Type B pancreatic cell (in vitro differentiated cells): ENCODE measurements at places on chromosomes 1 and 21. TPM values are rescaled to one million over a fixed set of nuclear protein-coding genes. Genes with fewer than 3 reads are reported as not detected.

GRCh38 chr1:63359561-63359960 is 7.9 kb upstream of the ALG6 start:
- no peak for DNase-seq
- H3K4me3 ChIP-seq, result no peak overlapping the region
- no peaks in the 10 kb centered on the region for H3K4me1 ChIP-seq

GRCh38 chr1:94648225-94649007 is 106.9 kb upstream of the F3 start:
- peaks cover 6% of the 10 kb centered on the region for H3K4me1 ChIP-seq
- H3K27ac ChIP-seq, result no peak overlapping the region
- H3K4me3 ChIP-seq, result no peak overlapping the region
- no peaks in the 10 kb centered on the region for H3K27me3 ChIP-seq
- DNase-seq, result no peak

GRCh38 chr1:7380712-7381111 is 390.4 kb upstream of the VAMP3 start:
- peaks cover 3% of the 10 kb centered on the region for H3K27me3 ChIP-seq
- no peak for DNase-seq
- no peak overlapping the region for H3K27ac ChIP-seq

GRCh38 chr1:212013672-212014071 is 21.7 kb downstream of the INTS7 start:
- no peaks in the 10 kb centered on the region for H3K27me3 ChIP-seq
- H3K4me1 ChIP-seq, result no peaks in the 10 kb centered on the region
- peaks cover 14% of the 10 kb centered on the region for H3K36me3 ChIP-seq
- DNase-seq, result no peak
- H3K27ac ChIP-seq, result no peak overlapping the region

- H3K27ac ChIP-seq, result no peak overlapping the region
- H3K36me3 ChIP-seq, result no peaks in the 10 kb centered on the region
- peaks cover 33% of the 10 kb centered on the region for H3K27me3 ChIP-seq
- H3K4me1 ChIP-seq, result no peaks in the 10 kb centered on the region
- no peak for DNase-seq
- H3K4me3 ChIP-seq, result no peak overlapping the region
Measured at GRCh38 chr1:234199476-234200127, 173.7 kb upstream of the COA6 start.

GRCh38 chr1:17561247-17561548 is 21.7 kb downstream of the ARHGEF10L start:
- H3K27me3 ChIP-seq, result no peaks in the 10 kb centered on the region
- H3K4me1 ChIP-seq, result peaks cover 30% of the 10 kb centered on the region
- no peak overlapping the region for H3K4me3 ChIP-seq
- DNase-seq, result no peak
- H3K36me3 ChIP-seq, result peaks cover 5% of the 10 kb centered on the region
- H3K27ac ChIP-seq, result no peak overlapping the region

- peaks cover 13% of the 10 kb centered on the region for H3K27me3 ChIP-seq
- no peak overlapping the region for H3K27ac ChIP-seq
- no peak overlapping the region for H3K4me3 ChIP-seq
- no peaks in the 10 kb centered on the region for H3K36me3 ChIP-seq
- no peak for DNase-seq
- H3K4me1 ChIP-seq, result no peaks in the 10 kb centered on the region
Measured at GRCh38 chr1:26376050-26376449, 3.5 kb upstream of the ZNF683 start.

DNA sequence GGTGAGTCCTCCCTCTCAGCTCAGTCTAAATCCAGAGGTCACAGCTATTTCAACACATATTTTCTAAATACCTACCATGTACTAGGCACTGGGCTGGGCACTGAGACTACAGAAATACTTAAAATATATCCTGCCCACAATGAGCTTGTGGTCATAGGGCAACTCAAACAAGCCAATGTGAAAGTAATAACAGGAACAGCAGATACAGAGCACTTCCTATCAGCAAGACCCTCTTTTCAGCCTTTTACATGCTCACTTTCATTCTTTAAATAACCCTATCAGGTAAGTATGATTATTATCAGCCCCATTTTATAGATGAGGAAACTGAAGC is 71.9 kb downstream of the CD34 start:
- H3K27ac ChIP-seq, result no peak overlapping the region
- H3K4me3 ChIP-seq, result no peak overlapping the region
- no peaks in the 10 kb centered on the region for H3K36me3 ChIP-seq
- H3K4me1 ChIP-seq, result peaks cover 11% of the 10 kb centered on the region

DNA sequence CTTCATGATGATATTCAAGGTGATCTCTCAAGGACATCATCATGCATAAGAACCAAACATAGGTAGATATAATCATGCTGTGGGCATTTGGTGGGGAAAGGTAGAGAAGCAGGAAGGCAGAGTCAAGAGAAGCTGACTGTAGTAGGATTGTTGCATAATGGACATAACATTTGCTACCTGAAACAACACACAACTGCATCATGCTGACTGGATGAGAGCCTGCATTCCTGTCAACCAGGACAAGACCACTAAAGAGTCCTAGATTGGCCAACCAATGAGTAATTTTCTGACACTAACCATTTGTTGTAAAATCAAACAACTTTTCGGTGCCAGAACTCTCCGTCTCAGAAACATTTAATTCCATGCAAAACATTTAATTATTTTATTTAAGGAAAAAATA is 377.2 kb downstream of the PLPP3 start:
- no peak overlapping the region for H3K4me3 ChIP-seq
- H3K36me3 ChIP-seq, result no peaks in the 10 kb centered on the region
- H3K27me3 ChIP-seq, result no peaks in the 10 kb centered on the region

GRCh38 chr21:42474043-42474831 is 21.8 kb downstream of the RSPH1 start:
- H3K27me3 ChIP-seq, result no peaks in the 10 kb centered on the region
- no peaks in the 10 kb centered on the region for H3K36me3 ChIP-seq

- DNase-seq, result no peak
- no peaks in the 10 kb centered on the region for H3K27me3 ChIP-seq
- H3K27ac ChIP-seq, result peak overlapping the region; percentile 54
- H3K4me1 ChIP-seq, result peaks cover 78% of the 10 kb centered on the region
- H3K4me3 ChIP-seq, result peak overlapping the region; percentile 65
- peaks cover 8% of the 10 kb centered on the region for H3K36me3 ChIP-seq
Measured at GRCh38 chr21:31905503-31906451, 33.0 kb downstream of the HUNK start.

DNA sequence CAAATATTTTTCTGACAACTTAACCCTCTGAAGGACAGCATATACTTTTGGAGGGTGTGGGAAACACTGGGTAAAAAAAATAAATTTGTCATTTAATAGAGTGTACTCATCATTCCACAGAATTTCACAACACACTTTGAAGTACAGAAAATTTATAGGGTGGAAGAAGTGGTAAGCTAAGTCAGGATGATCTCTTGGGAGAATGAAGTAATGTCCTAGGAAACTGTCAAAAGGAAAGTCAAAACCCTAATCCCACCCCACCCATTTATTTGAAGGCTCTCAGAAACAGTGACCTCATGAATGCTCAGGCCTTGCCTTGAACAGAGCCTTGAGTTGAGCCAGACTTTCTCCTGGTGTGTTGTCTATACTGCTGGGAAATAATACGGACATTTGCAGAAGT is 7.3 kb upstream of the UAP1 start:
- no peak for DNase-seq
- no peaks in the 10 kb centered on the region for H3K4me1 ChIP-seq
- H3K4me3 ChIP-seq, result no peak overlapping the region

- peaks cover 8% of the 10 kb centered on the region for H3K4me1 ChIP-seq
- no peaks in the 10 kb centered on the region for H3K36me3 ChIP-seq
Measured at GRCh38 chr1:228148196-228148861, 1.4 kb upstream of the GJC2 start.

- no peak overlapping the region for H3K4me3 ChIP-seq
- H3K27ac ChIP-seq, result no peak overlapping the region
- DNase-seq, result no peak
- H3K27me3 ChIP-seq, result no peaks in the 10 kb centered on the region
Measured at GRCh38 chr1:200346700-200347099, 63.1 kb downstream of the ZNF281 start.

DNA sequence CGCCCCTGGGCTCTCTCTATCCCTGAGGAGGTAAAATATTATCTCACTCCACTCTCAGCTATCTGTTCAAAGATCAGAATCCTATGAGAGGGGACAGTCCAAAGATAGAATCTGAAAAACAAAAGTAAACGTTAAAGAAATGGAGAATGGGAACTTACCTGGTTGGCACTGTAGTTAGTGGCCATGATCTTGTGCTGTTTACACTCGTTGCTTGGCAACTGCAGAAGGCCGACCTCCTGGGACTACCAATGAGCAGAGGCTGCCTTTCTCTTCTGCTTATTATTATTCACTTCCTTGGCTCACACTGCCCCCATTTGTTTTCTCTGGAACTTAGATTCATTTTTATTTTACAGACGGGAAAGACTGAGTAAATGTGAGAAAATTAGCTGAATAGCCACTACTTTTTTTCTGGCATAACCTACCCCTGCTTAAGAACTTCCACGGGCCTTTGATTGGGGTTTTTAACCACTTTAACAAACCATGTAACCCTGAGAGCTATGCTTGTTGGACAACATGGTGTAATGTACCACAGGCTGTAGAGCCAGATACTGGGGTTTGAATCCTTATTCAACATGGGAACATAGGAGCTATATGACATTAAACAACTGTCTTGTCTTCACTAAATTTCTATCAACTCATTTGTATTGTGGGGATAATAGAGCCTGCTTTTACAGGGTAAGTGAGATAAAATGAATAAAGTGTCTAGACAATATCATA is at the start of gene CFAP126:
TSS of gene CFAP126 (minus strand) at position 193 of the 717 bp plus-strand sequence. CDS start at position 185, 8 bp downstream.
- peaks cover 29% of the 10 kb centered on the region for H3K36me3 ChIP-seq
- H3K4me1 ChIP-seq, result peaks cover 11% of the 10 kb centered on the region
- H3K27ac ChIP-seq, result peak within 1 kb of the TSS; percentile 85
- H3K27me3 ChIP-seq, result no peaks in the 10 kb centered on the region
- DNase-seq, result no peak
- peak within 1 kb of the TSS; percentile 2 for H3K4me3 ChIP-seq

GRCh38 chr1:168081373-168082007 is 55.2 kb downstream of the GPR161 start:
- DNase-seq, result no peak
- no peaks in the 10 kb centered on the region for H3K27me3 ChIP-seq
- peaks cover 20% of the 10 kb centered on the region for H3K36me3 ChIP-seq
- H3K27ac ChIP-seq, result peak overlapping the region; percentile 64
- H3K4me3 ChIP-seq, result no peak overlapping the region

DNA sequence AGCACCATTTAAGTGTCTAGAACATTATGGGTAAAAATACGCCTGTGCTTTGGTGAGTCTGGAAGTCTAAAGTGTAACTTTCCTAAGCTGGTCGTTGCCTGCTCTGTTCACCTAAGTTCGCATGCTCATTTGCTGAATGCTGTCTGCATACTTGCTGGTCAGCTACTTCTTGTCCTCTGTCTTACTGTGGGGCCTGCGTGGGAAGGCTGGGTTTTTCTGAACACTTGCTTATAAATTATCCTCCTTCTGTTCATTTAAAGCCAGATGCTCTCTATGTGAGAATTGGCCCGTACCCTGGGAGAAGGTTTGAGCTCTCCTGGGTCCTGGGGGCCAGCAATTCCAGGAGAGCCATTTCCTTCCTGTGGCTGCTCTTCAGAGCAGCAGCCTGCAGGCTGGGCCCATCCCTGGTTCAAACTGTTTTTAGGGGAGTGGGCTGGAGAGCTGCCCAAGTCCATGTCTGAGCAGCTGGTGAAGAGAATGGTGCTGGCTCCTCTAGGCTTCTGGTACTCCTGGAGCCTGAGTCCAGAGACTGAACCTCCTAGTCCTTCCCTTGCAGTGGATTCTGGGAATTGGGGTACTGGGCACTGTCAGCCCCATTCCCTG is 75.7 kb downstream of the GALNT2 start:
- H3K4me3 ChIP-seq, result no peak overlapping the region
- no peak overlapping the region for H3K27ac ChIP-seq
- no peaks in the 10 kb centered on the region for H3K27me3 ChIP-seq
- H3K36me3 ChIP-seq, result no peaks in the 10 kb centered on the region

DNA sequence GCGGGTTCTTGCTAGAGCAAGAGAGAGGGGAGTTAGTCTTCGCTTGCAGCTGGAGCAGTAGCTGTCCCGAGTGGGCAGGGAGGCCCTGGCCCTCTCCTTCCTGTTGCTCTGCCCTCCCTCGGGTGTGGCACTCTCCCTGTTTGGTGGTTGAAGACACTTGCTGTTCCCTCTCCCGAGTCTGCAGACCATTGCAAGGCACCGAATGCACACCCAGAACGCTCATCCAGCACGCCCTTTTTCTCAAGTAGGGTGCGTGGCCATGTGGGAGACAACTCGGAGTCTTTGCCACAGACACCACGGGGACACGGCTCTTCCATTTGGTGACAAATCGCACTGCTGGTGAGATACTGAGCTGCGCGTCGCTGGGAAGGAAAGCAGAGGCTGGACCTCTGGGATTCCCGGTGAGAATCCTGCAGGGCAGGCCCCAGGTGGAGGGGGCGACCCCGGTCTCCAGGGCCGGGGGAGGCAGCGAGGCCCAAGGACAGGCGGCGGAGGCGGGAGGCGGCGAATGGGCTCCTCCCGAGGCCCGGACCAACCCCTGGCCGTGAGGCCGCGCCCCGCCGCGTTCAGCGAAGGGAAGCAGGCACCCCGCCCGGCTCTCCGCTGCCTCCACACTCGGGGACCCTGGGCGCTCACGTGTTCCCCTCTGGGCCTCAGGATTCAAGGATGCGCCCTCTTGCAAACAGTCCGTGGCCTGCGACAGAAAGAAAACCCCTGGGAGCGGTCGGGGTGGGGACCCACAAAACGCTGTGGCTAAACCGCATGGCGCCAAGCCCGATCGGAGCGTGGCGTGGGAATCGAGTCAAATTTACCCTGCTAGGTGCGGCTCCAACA is 10.4 kb upstream of the TMEM200B start:
- no peak overlapping the region for H3K27ac ChIP-seq
- H3K4me3 ChIP-seq, result no peak overlapping the region
- H3K27me3 ChIP-seq, result no peaks in the 10 kb centered on the region
- no peak for DNase-seq
- H3K36me3 ChIP-seq, result no peaks in the 10 kb centered on the region

DNA sequence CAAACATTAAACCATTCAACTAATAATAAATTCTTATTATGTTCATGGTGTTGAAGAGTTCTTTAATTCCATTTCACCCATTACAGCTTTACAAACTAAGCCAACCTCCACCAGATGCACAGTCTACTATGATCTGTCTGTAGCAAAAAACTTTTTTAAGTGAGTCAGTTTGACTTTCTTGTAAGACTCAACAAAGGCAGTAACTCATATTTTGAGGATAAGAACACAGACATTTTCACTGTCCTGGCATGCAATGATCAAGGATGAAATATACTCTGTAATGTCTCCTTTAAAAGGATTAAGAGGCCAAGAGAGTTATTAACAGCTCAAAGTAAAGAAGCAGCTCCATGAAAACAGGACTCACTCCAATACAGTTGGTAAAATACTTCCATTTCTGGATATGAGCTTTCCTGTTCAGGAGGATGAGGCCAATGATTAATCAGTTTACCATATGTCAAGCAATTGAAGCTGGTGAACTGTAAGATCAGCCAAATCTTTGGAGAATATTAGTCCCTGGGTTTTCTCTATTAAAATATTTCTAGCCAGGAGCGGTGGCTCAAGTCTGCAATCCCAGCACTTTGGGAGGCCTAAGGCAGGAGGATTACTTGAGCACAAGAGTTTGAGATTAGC is 20.6 kb downstream of the XKR8 start:
- H3K36me3 ChIP-seq, result peaks cover 6% of the 10 kb centered on the region
- H3K4me1 ChIP-seq, result no peaks in the 10 kb centered on the region
- no peaks in the 10 kb centered on the region for H3K27me3 ChIP-seq
- DNase-seq, result no peak
- H3K27ac ChIP-seq, result no peak overlapping the region
- H3K4me3 ChIP-seq, result no peak overlapping the region

The UBE2U gene
- total RNA-seq, result not detected in 2 replicates

The EXO5 gene
- 10.9 and 14.3 TPM in 2 replicates for total RNA-seq

The ATP6V1G3 gene
- 0.69 and 0.89 TPM in 2 replicates for total RNA-seq

The LRRC7 gene
- 1.9 and 2.8 TPM in 2 replicates for total RNA-seq

The EYA3 gene
- total RNA-seq, result 26.6 and 35.4 TPM in 2 replicates

The SPRR2B gene
- total RNA-seq, result not detected in 2 replicates

The MX2 gene
- total RNA-seq, result 0.92 and 2.0 TPM in 2 replicates
